ENCODE measurements at places on chromosomes 3 and 15.

DNA sequence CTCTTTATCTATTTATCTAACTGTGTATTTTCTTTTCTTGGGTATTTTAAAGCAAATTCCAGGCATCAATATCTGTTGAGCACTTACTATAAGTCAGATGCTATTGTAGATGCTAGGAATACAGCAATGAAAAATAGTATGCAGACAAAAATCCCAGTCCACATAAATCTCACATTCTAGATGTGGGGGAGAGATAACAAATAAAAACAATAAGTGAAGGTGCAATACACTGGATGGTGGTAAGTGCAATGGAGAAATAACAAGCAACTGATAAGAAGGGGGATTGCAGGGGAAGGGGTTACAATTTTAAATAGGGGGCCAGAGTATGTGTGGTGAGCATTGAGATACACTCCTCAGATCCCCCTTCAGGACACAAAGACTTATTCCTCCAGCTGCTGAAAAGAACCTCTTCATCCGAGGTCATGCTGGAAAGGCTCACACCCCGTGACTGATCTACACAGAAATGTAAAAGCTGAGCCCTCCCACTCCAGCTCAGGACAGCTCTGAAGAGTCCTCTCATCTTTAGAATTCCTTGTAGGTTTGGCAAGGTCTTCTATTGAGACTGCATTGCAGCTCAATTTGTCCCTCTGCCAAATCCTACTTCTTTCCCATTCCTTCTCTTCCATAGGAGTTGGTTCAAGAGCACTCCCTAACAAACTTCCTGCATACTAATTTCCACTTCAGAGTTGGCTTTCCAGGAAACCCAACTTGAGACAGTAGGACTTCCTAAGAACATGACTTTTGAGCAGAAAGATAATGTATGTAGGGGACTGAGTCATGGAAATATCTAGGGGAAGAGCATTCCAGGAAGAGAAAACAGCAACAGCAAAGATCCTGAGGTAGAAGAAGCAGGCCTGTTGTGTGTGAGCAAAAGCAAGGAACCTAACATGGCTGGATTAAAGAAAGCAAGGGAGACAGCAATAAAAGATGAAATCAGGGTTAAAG, 8.1 kb upstream of the SCG3 start:
- H3K27ac ChIP-seq = no peak overlapping the region
- H3K36me3 ChIP-seq = no peaks in the 10 kb centered on the region
- no peak overlapping the region for H3K4me3 ChIP-seq
- H3K27me3 ChIP-seq = no peaks in the 10 kb centered on the region

- H3K4me1 ChIP-seq = no peaks in the 10 kb centered on the region
- DNase-seq = peak; percentile 56
- H3K36me3 ChIP-seq = no peaks in the 10 kb centered on the region
- no peak overlapping the region for H3K27ac ChIP-seq
- H3K4me3 ChIP-seq = no peak overlapping the region
- no peaks in the 10 kb centered on the region for H3K27me3 ChIP-seq
Measured at GRCh38 chr3:16828815-16829214, 55.9 kb upstream of the PLCL2 start.

GRCh38 chr15:62844564-62845240, 197.8 kb upstream of the TPM1 start:
- no peak overlapping the region for H3K27ac ChIP-seq
- peaks cover 24% of the 10 kb centered on the region for H3K4me1 ChIP-seq
- no peak for DNase-seq

- no peak overlapping the region for H3K4me3 ChIP-seq
- no peaks in the 10 kb centered on the region for H3K27me3 ChIP-seq
- no peak for DNase-seq
- no peak overlapping the region for H3K27ac ChIP-seq
- H3K4me1 ChIP-seq = peaks cover 10% of the 10 kb centered on the region
Measured at GRCh38 chr3:57252404-57252803, 24.9 kb downstream of the APPL1 start.

DNA sequence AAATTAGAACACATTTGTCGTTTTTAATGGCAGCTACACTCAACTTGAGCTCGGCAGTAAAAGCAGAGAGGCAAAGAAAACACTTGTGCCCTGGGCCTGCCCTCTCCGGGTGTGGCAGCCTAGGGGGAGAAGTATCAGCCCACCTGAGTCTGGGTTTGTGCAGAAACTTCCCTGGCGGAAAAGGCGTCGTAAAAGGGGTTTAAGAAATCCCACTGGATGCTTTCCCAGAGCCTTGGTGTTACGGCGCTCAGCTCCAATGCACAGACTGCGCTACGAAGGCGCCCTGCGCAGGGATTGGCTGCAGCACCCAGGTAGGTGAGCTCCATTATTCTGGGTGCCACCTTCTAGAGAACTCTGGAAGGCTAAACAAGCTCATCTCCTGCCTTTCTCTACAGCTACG, 461.5 kb upstream of the NR2F2 start:
- H3K4me1 ChIP-seq = no peaks in the 10 kb centered on the region
- no peak overlapping the region for H3K4me3 ChIP-seq
- H3K27me3 ChIP-seq = no peaks in the 10 kb centered on the region
- H3K27ac ChIP-seq = no peak overlapping the region
- DNase-seq = no peak

- no peak overlapping the region for H3K4me3 ChIP-seq
- H3K4me1 ChIP-seq = no peaks in the 10 kb centered on the region
- H3K27ac ChIP-seq = no peak overlapping the region
- H3K36me3 ChIP-seq = no peaks in the 10 kb centered on the region
Measured at GRCh38 chr3:100975714-100976113, 17.5 kb downstream of the ABI3BP start.

DNA sequence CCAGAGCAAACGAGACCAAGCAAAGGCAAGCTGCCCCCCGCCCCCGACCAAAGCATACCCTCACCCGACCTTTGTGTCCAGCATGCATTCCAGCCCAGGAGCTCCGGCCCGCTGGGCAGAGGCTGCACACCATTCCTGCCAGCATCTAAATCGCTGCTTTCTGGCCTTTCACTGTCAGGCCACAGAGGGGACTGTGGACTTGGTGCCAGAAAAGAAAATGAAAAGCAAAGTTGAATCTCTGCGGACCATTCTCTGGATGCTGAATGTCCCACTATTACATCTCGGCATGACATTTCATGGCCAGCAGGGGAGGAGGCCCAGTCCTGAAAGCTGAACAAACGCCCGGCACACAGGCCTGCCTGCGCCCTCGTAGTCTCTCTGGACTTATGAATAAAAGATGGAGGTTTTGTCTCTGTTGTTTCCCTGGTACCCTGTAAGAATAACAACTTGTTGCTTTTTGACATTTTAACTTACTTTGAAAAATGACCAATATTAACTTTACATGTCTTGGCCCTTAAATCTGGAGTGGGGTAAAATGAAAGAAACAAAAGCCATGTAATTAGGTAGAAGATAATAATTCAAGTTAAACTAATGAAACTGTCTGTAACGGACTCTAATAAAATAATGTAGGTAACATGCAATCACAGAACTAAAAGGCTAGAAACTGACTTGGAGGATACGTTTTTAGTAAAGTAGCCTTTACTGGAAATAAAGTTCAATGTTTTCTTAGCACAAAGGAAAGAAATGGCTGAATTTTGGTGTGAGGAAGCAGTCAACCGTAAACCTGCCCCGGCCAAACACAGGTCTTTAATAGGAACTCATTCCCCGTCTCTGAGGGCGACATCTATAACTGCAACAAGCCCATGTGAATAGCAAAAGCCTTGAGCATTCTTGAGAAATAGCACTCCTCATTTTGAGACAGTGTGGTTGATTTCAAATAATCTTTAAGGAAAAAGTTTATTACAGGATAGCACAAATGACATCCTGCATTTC, 12.7 kb downstream of the IL17RD start:
- H3K36me3 ChIP-seq = no peaks in the 10 kb centered on the region
- no peak for DNase-seq
- no peak overlapping the region for H3K4me3 ChIP-seq
- H3K27me3 ChIP-seq = no peaks in the 10 kb centered on the region
- no peaks in the 10 kb centered on the region for H3K4me1 ChIP-seq
- H3K27ac ChIP-seq = no peak overlapping the region

- H3K27ac ChIP-seq = no peak overlapping the region
- no peak for DNase-seq
- H3K27me3 ChIP-seq = no peaks in the 10 kb centered on the region
Measured at GRCh38 chr3:193665370-193665989, 72.5 kb downstream of the OPA1 start.

- H3K27me3 ChIP-seq = no peaks in the 10 kb centered on the region
- H3K4me1 ChIP-seq = no peaks in the 10 kb centered on the region
- H3K27ac ChIP-seq = no peak overlapping the region
- DNase-seq = no peak
- peaks cover 20% of the 10 kb centered on the region for H3K36me3 ChIP-seq
Measured at GRCh38 chr3:149058198-149058597, 28.1 kb downstream of the HLTF start.

- peak; percentile 46 for DNase-seq
- no peaks in the 10 kb centered on the region for H3K36me3 ChIP-seq
- no peaks in the 10 kb centered on the region for H3K4me1 ChIP-seq
Measured at GRCh38 chr15:73691396-73691795, 7.2 kb downstream of the CD276 start.

DNA sequence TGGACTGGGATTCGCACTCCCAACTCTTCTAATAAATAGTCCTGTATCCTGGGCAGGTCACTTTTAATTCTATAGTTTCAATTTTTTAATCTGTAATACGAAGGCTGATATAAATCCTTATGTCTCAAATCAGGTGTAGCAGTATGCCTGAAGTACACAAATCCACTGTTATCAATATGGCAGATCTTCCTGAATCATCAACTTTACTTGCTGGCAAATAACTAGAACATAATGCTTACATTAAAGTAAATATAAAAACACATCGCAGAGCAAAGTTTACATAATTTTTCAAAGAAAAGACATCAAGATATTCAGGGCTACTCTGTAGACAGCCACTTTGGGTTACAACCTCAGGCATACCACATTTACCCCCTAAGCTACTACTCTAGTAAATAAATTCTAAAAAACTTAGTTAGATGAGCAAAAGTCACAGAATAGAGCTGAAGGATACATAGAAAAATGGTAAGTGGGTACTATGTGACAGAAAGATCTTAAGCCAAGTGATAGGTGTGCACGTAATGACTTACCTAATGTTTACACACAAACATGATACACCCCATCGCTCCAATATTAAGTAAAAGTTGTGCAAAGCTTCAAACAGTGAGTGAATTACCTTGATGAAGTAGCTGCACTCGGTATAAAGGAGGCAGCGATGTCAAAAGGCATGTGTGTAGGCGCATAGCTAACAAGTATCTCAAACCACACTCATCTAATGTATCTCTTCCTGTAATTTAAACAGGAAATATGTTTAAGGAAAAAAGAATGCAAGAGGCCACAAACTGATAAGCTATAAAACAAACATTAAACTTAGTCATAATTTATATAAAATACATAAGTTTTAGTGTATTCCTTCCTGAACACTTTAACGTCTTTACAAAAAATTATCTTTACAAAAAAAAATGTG, 127.9 kb downstream of the DMXL2 start:
- no peak for DNase-seq
- H3K27me3 ChIP-seq = no peaks in the 10 kb centered on the region
- H3K4me3 ChIP-seq = no peak overlapping the region
- H3K27ac ChIP-seq = peak overlapping the region; percentile 55
- peaks cover 30% of the 10 kb centered on the region for H3K4me1 ChIP-seq

DNA sequence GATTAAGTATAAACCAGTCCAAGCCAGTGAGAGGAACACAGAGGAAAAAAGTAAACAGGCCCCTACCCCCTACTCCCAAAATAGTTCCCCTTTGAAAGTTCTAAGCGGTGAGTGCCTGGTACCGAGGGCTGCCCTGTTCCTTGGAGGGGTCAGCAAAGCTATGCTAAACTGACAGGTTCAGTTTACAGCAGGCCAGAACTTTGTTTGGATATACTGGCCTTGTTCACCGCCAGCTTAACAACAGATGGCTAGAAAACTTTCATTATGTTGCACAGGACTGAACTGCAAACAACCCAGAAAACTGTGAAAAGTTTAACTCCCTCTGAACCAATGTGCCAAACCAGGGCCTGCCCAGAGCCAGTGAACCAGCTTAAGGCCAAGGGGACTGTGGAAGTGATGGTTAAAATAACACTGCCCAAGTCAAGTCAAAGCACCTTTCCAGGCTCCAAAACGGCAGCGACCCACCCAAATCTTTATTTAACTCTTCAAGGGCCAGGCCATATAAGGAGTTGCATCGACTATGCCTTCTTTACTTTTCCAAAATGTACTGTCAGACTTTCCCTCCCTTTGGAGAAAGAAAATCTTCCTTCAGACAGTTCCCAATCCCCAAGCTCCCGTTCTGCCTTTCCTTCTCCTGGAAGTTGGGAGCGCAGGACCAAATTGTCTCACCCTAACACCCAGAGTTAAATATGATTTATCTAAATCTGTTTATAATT, 448.0 kb downstream of the FOXP1 start:
- no peak overlapping the region for H3K4me3 ChIP-seq
- peaks cover 37% of the 10 kb centered on the region for H3K4me1 ChIP-seq
- no peaks in the 10 kb centered on the region for H3K36me3 ChIP-seq
- peak; percentile 53 for DNase-seq
- H3K27ac ChIP-seq = peak overlapping the region; percentile 90
- H3K27me3 ChIP-seq = no peaks in the 10 kb centered on the region

DNA sequence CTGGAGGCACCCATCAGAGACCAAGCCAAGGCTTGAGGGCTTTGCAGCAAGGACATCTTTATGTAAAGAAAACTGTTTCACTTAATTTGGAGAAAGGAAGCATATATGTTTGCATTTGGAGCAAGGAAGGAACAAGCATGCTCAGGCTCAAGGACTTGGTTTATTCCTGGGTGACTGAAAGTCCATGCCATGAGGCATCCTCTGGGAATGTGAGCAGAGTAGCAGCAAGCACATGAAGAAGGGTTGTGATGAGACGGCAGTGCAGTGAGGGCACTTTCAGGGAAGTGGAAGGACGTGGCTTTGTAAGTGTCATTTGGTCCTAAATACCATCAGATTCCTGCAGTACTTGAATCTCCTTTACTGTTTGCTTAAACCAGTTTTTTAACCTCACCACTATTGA, 26.8 kb downstream of the POLG start:
- no peak for DNase-seq
- H3K36me3 ChIP-seq = no peaks in the 10 kb centered on the region
- H3K27ac ChIP-seq = no peak overlapping the region
- no peak overlapping the region for H3K4me3 ChIP-seq
- peaks cover 10% of the 10 kb centered on the region for H3K4me1 ChIP-seq
- no peaks in the 10 kb centered on the region for H3K27me3 ChIP-seq

DNA sequence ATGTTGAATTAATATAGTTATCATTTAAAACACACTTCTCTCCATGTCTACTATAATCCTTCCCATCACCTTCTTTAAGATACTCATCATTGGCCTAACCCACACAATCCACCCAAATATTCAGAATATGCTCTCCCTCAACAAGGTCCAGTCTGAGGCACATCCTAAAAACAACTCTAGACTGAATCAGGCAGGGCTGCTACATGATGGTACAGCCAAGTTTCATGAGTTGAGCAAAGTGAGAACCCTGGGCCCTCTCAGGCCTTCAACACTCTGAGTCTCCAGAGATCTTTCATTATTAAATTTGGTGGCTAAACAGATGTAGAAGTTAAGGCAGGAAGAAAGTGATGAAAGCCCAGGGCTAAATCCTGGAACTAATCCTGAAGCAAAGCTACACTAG, 16.2 kb downstream of the ZNF148 start:
- no peaks in the 10 kb centered on the region for H3K36me3 ChIP-seq
- no peak for DNase-seq
- H3K27ac ChIP-seq = no peak overlapping the region
- no peaks in the 10 kb centered on the region for H3K27me3 ChIP-seq
- no peak overlapping the region for H3K4me3 ChIP-seq

- H3K27me3 ChIP-seq = no peaks in the 10 kb centered on the region
- no peak for DNase-seq
- no peaks in the 10 kb centered on the region for H3K4me1 ChIP-seq
- no peaks in the 10 kb centered on the region for H3K36me3 ChIP-seq
Measured at GRCh38 chr3:182234881-182235280, 523.2 kb downstream of the SOX2 start.

Measured in pancreas (tissue), 10 donors.